ENCODE measurements at places on chromosomes 1 and 21.

DNA sequence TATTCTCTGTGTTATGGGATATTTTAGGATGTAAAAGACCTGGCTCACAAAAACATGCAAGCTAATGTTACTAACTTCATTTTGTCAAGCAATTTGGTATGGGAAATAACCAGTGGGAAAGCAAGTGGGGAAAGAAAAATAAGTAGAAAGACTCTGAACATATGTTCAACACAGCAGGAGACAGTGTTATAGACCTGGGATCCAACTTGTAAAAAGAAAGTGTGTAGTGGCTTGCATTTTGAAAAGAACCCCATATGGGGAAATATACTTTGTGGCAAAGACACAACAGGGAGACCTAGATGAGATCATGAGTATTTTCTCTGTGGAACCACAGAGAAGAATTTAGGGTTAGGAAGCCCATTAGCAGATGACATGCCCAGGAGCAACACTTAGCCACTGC lies 212.7 kb upstream of the NRIP1 start:
- no peak for DNase-seq

DNA sequence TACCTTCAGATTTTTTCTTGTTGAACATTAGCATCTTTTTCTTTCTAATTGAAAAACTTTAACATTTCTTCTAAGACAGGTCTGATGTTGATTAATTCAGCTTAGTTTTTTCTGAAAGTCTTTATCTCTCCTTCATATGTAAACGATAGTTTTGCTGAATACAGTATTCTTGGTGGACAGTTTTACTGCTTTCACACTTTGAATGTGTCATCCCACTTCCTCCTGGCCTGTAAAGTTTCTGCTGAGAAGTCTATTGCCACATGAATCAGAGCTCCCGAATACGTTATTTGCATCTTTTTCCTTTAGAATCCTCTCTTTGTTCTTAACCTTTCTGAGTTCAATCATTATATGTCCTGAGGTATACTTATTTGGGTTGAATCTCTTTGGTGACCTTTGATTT lies 344.2 kb downstream of the OLFM3 start:
- no peak for DNase-seq

GRCh38 chr1:178160736-178161475 lies 67.0 kb downstream of the RASAL2 start:
- DNase-seq, result no peak

GRCh38 chr21:35275776-35276175 lies 226.7 kb upstream of the RUNX1 start:
- DNase-seq, result no peak
